Upper lobe of left lung (tissue), 6 donors: ENCODE measurements at places on chromosomes 2 and 18. TPM values are rescaled to one million over a fixed set of nuclear protein-coding genes. Genes with fewer than 3 reads are reported as not detected.

The STK11IP gene
- 35.0 TPM for total RNA-seq

The AGXT gene
- total RNA-seq: not detected

The RSAD2 gene
- total RNA-seq: 11.3 TPM

The HS1BP3 gene
- total RNA-seq: 44.8 TPM

The TUBA3D gene
- total RNA-seq: not detected

The SCN9A gene
- total RNA-seq: 5.8 TPM

DNA sequence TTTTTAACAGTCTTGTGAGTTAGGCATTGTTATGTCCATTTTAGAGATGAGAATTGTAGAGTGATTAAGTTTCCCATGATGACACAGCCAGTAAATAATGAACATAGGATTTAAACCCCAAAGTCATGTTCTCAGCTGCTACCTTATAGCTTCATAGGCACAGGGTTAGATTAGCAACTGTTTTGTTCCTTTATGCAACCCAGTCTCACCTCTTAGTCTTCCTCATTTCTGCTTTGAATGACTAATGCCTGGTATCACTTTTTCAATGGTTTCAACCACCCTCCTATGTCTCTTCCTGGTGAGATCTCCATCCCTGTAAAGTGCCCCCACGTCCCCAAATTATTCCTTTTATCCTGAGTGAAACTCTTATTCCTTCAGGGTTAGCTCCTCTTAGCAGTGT is 44.3 kb downstream of the MFSD6 start:
- H3K27me3 ChIP-seq: no peaks in the 10 kb centered on the region
- H3K27ac ChIP-seq: no peak overlapping the region
- no peaks in the 10 kb centered on the region for H3K36me3 ChIP-seq
- DNase-seq: no peak
- no peak overlapping the region for H3K4me3 ChIP-seq

GRCh38 chr2:168686452-168687191 is 115.8 kb upstream of the NOSTRIN start:
- no peak overlapping the region for H3K4me3 ChIP-seq
- H3K27ac ChIP-seq: no peak overlapping the region
- DNase-seq: no peak

- H3K4me1 ChIP-seq: peaks cover 80% of the 10 kb centered on the region
- DNase-seq: no peak
- no peaks in the 10 kb centered on the region for H3K27me3 ChIP-seq
- peak overlapping the region; percentile 1 for H3K27ac ChIP-seq
These were observed 75.1 kb downstream of the CLHC1 start for GRCh38 chr2:55156984-55157383.

GRCh38 chr18:36139245-36139644 is 9.5 kb downstream of the ELP2 start:
- no peak overlapping the region for H3K4me3 ChIP-seq
- H3K27me3 ChIP-seq: no peaks in the 10 kb centered on the region
- H3K4me1 ChIP-seq: no peaks in the 10 kb centered on the region
- peaks cover 25% of the 10 kb centered on the region for H3K36me3 ChIP-seq
- DNase-seq: no peak
- no peak overlapping the region for H3K27ac ChIP-seq

- DNase-seq: peak; percentile 72
- no peaks in the 10 kb centered on the region for H3K27me3 ChIP-seq
- no peak overlapping the region for H3K4me3 ChIP-seq
- no peaks in the 10 kb centered on the region for H3K36me3 ChIP-seq
- peaks cover 27% of the 10 kb centered on the region for H3K4me1 ChIP-seq
These were observed 6.5 kb upstream of the GPR35 start for GRCh38 chr2:240618776-240619175.

GRCh38 chr2:66242099-66242789 is 192.7 kb upstream of the MEIS1 start:
- no peaks in the 10 kb centered on the region for H3K4me1 ChIP-seq
- H3K27me3 ChIP-seq: no peaks in the 10 kb centered on the region
- H3K4me3 ChIP-seq: no peak overlapping the region
- no peaks in the 10 kb centered on the region for H3K36me3 ChIP-seq
